CD4-positive, alpha-beta T cell treated with Interleukin-12 subunit alpha and Interleukin-12 subunit beta, for 1 hour (primary cell): ENCODE measurements at places on chromosomes 12 and 14.

GRCh38 chr12:96371138-96371789 lies 29.0 kb downstream of the CDK17 start:
- DNase-seq = no peak

- no peak for DNase-seq
Measured at GRCh38 chr12:121663610-121663929, 5.9 kb downstream of the MORN3 start.

DNA sequence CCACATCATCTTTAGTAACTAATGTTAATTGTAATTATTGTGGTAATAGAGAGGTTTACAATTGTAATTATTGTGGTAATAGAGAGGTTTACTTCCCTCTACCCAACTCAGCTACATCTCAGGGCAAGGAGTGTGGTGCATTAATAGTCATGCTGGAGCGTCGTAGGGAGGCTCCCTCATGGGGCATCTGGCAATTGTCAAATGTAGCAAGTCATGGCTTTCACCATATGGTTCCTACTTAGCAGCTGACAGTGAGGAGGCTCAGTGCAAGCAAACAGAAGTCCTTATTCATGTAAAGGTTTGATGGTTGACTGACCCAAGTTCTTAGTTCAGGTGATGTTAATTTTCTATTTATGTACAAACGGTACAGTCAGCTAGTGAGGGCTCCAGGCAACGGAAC lies 1012.0 kb downstream of the FLRT2 start:
- DNase-seq = no peak

DNA sequence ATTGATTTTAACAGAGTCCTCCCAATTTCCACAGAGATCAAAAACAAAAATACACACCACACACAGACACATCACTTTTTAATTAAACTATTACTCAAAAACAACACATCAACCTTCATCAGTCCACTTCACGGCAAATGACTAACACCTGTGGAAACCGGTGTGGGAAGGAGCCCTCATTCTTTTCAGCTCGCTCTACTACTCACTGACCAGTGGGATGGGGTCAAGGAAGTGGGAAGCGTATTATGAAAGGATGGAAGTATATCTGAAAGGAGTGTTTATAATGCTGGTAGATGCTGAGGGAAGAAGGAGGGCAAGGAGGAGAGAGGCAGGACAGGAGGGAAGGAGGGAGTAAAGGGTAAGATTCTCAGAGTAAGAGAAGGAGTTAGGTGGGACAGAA lies 156.5 kb downstream of the EPS8 start:
- DNase-seq = no peak

DNA sequence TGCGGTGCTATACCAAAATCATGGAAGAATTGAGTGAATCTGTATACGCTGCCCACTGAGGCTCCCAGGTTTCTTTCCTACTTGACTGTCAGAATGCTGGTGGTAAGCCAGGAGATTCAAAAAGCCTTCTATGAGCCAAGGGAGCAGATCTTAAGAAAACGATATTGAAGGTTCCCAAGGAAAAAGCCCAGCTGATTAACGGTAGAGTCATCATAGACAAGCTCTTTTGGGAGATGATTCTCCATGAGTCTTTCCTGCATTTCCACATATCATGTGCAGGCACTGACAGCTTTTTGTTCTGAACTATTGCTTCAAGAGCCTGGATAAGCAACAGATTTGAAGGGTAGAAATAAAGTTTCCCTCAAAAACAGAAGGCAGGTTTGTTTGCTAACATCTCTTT lies 17.5 kb downstream of the SLC35F4 start:
- DNase-seq = no peak

- no peak for DNase-seq
Measured at GRCh38 chr12:45615268-45615667, 114.2 kb upstream of the ARID2 start.

- no peak for DNase-seq
Measured at GRCh38 chr12:23493672-23494071, 455.8 kb downstream of the SOX5 start.

GRCh38 chr12:104850781-104851180 lies 107.3 kb downstream of the SLC41A2 start:
- DNase-seq = no peak
